ENCODE measurements at places on chromosomes 7 and 10.
A peak's percentile ranks its signal among the peaks of the same experiment; 100 is the strongest.

- no peaks in the 10 kb centered on the region for H3K36me3 ChIP-seq
- peaks cover 17% of the 10 kb centered on the region for H3K4me1 ChIP-seq
- H3K27ac ChIP-seq: peak overlapping the region; percentile 81
- peak overlapping the region; percentile 69 for H3K4me3 ChIP-seq
Observed at GRCh38 chr7:77797734-77798393, 370 bp downstream of the TMEM60 start.

GRCh38 chr10:120205368-120206018, 251.5 kb upstream of the PLPP4 start:
- H3K27ac ChIP-seq: no peak overlapping the region
- no peak for DNase-seq
- H3K4me1 ChIP-seq: no peaks in the 10 kb centered on the region
- no peaks in the 10 kb centered on the region for H3K36me3 ChIP-seq
- H3K27me3 ChIP-seq: no peaks in the 10 kb centered on the region
- no peak overlapping the region for H3K4me3 ChIP-seq

DNA sequence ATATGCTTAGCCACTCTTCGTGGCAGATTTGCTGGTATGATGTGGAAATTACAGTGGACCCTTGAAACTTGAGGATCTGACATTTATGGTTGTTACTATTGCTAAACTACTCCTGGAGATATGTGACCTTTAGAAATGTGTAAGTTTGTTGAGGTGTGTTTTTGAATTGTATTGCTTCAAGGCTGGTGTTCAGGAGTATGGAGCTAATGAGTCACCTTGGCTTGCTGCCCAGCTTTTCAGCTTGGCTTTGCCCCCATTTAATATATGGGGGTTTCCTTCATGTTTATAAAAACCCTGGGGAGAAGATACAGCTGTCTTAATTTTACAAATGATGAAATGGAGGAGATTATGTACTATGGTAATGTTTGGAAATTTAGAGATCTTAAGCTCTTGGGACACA, 11.6 kb downstream of the HBP1 start:
- no peaks in the 10 kb centered on the region for H3K36me3 ChIP-seq
- H3K4me3 ChIP-seq: no peak overlapping the region
- peaks cover 12% of the 10 kb centered on the region for H3K4me1 ChIP-seq
- no peak overlapping the region for H3K27ac ChIP-seq
- no peaks in the 10 kb centered on the region for H3K27me3 ChIP-seq

GRCh38 chr7:22729180-22729825, 2.3 kb downstream of the IL6 start:
- H3K4me1 ChIP-seq: no peaks in the 10 kb centered on the region
- H3K27me3 ChIP-seq: no peaks in the 10 kb centered on the region
- no peak overlapping the region for H3K4me3 ChIP-seq
- no peaks in the 10 kb centered on the region for H3K36me3 ChIP-seq
- DNase-seq: no peak

- H3K36me3 ChIP-seq: peaks cover 9% of the 10 kb centered on the region
- no peak for DNase-seq
- H3K27me3 ChIP-seq: no peaks in the 10 kb centered on the region
- H3K4me1 ChIP-seq: no peaks in the 10 kb centered on the region
- no peak overlapping the region for H3K27ac ChIP-seq
Observed at GRCh38 chr7:157547102-157547501, 210.3 kb downstream of the DNAJB6 start.

GRCh38 chr10:55220975-55221374, 419.9 kb upstream of the PCDH15 start:
- no peak for DNase-seq
- H3K4me3 ChIP-seq: no peak overlapping the region
- H3K4me1 ChIP-seq: no peaks in the 10 kb centered on the region
- no peak overlapping the region for H3K27ac ChIP-seq
- no peaks in the 10 kb centered on the region for H3K27me3 ChIP-seq

GRCh38 chr7:1049006-1049741, 4.8 kb downstream of the GPR146 start:
- peaks cover 20% of the 10 kb centered on the region for H3K4me1 ChIP-seq
- H3K4me3 ChIP-seq: no peak overlapping the region
- H3K27me3 ChIP-seq: no peaks in the 10 kb centered on the region

- no peak overlapping the region for H3K27ac ChIP-seq
- no peak overlapping the region for H3K4me3 ChIP-seq
- no peaks in the 10 kb centered on the region for H3K27me3 ChIP-seq
- no peaks in the 10 kb centered on the region for H3K4me1 ChIP-seq
- H3K36me3 ChIP-seq: no peaks in the 10 kb centered on the region
Observed at GRCh38 chr10:114916653-114917052, 21.3 kb upstream of the TRUB1 start.

GRCh38 chr10:57917019-57917418, 350.7 kb downstream of the IPMK start:
- no peak overlapping the region for H3K27ac ChIP-seq
- H3K27me3 ChIP-seq: no peaks in the 10 kb centered on the region
- no peak overlapping the region for H3K4me3 ChIP-seq
- DNase-seq: no peak
- H3K4me1 ChIP-seq: no peaks in the 10 kb centered on the region

Data from pancreas (tissue), 10 donors.